ENCODE measurements at places on chromosomes 4 and X. TPM values are rescaled to one million over a fixed set of nuclear protein-coding genes. Genes with fewer than 3 reads are reported as not detected.

ARMCX2 gene
- 86.1 TPM for total RNA-seq

XAGE5 gene
- not detected for total RNA-seq

ABCE1 gene
- total RNA-seq, result 51.4 TPM

NDNF gene
- 0.09 TPM for total RNA-seq

PWWP3B gene
- under 0.01 TPM for total RNA-seq

NWD2 gene
- total RNA-seq, result under 0.01 TPM

SOWAHB gene
- total RNA-seq, result not detected

CXCL6 gene
- 14.3 TPM for total RNA-seq

MAP7D2 gene
- total RNA-seq, result not detected

KLHL34 gene
- not detected for total RNA-seq

H2BW2 gene
- not detected for total RNA-seq

SRPX2 gene
- 36.9 TPM for total RNA-seq

SATL1 gene
- total RNA-seq, result not detected

SPARCL1 gene
- total RNA-seq, result 1.5 TPM

VCX2 gene
- total RNA-seq, result not detected

CACNA1F gene
- total RNA-seq, result not detected

HTN3 gene
- not detected for total RNA-seq
